ENCODE measurements at places on chromosomes 13 and 19. TPM values are rescaled to one million over a fixed set of nuclear protein-coding genes. Genes with fewer than 3 reads are reported as not detected.

The SIAH3 gene
- not detected for total RNA-seq

The RINL gene
- 1.3 TPM for total RNA-seq

The IGFL1 gene
- not detected for total RNA-seq

The SIRT2 gene
- total RNA-seq: 44.9 TPM

The SPIB gene
- not detected for total RNA-seq

The CLEC11A gene
- total RNA-seq: 21.8 TPM

The IFNL1 gene
- not detected for total RNA-seq

The PSG6 gene
- not detected for total RNA-seq

The GFY gene
- total RNA-seq: not detected

The SLC10A2 gene
- not detected for total RNA-seq

The SERP2 gene
- 9.9 TPM for total RNA-seq

The PPP5C gene
- 14.9 TPM for total RNA-seq

The PVR gene
- 16.7 TPM for total RNA-seq

The ZNF726 gene
- total RNA-seq: 0.33 TPM

The KCNJ14 gene
- total RNA-seq: 1.3 TPM

The PRR19 gene
- 0.90 TPM for total RNA-seq

The MISP gene
- 0.09 TPM for total RNA-seq

The ITM2B gene
- total RNA-seq: 429 TPM

The KIR2DL4 gene
- not detected for total RNA-seq

The HMG20B gene
- total RNA-seq: 219 TPM

The ANKLE1 gene
- total RNA-seq: 0.41 TPM

The FRY gene
- total RNA-seq: 4.3 TPM

The PNMA8A gene
- total RNA-seq: 2.1 TPM

The SSC5D gene
- 10.7 TPM for total RNA-seq

The MAST1 gene
- total RNA-seq: under 0.01 TPM

The ZNF541 gene
- 0.27 TPM for total RNA-seq

The CYP2A6 gene
- total RNA-seq: not detected

The HSPB6 gene
- total RNA-seq: 713 TPM

The LRRC63 gene
- total RNA-seq: 0.41 TPM

The LHFPL6 gene
- total RNA-seq: 109 TPM

The CARS2 gene
- 26.2 TPM for total RNA-seq

The WTIP gene
- total RNA-seq: 3.6 TPM

The NTN5 gene
- total RNA-seq: not detected

The TICAM1 gene
- total RNA-seq: 3.2 TPM

The VAV1 gene
- not detected for total RNA-seq

The GZMM gene
- not detected for total RNA-seq

The CCDC70 gene
- not detected for total RNA-seq

The KLK2 gene
- total RNA-seq: not detected

The SLC25A41 gene
- not detected for total RNA-seq

The CCNA1 gene
- total RNA-seq: 0.09 TPM

The ZNF555 gene
- total RNA-seq: 5.9 TPM

The CADM4 gene
- 0.27 TPM for total RNA-seq

The KIR3DL2 gene
- total RNA-seq: not detected

The MIA gene
- total RNA-seq: not detected

The LRG1 gene
- total RNA-seq: not detected

The B3GNT3 gene
- total RNA-seq: not detected

The PEX11G gene
- 1.6 TPM for total RNA-seq

The TPT1 gene
- total RNA-seq: 2,623 TPM

The SMIM44 gene
- not detected for total RNA-seq

The PPAN gene
- 21.8 TPM for total RNA-seq

The KLK3 gene
- total RNA-seq: not detected

The UBAC2 gene
- 17.8 TPM for total RNA-seq
